Activated CD8-positive, alpha-beta memory T cell treated with anti-CD3 and anti-CD28 coated beads for 4 hours (primary cell): ENCODE measurements at places on chromosomes 2 and 18.

- no peak for DNase-seq
Measured at GRCh38 chr2:119350311-119350998, 16.2 kb downstream of the C2orf76 start.

GRCh38 chr2:96693286-96694200 lies 46.3 kb downstream of the LMAN2L start:
- DNase-seq: no peak

- DNase-seq: no peak
Measured at GRCh38 chr2:191148791-191149190, 2.0 kb downstream of the STAT4 start.

DNA sequence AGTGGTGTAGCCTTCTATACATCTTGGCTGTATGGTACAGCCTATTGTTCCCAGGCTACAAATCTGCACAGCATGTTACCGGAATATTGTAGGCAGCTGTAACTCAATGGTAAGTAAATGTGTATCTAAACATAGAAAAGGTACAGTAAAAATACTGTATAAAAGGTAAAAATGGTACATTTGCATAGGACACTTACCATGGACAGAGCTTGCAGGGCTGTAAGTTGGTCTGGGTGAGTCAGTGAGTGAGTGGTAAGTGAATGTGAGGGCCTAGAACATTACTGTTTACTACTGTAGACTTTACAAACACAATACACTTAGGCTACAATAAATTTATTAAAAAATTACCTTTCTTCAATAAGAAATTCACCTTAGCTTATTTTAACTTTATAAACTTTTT lies 3.7 kb upstream of the MRPS9 start:
- no peak for DNase-seq

DNA sequence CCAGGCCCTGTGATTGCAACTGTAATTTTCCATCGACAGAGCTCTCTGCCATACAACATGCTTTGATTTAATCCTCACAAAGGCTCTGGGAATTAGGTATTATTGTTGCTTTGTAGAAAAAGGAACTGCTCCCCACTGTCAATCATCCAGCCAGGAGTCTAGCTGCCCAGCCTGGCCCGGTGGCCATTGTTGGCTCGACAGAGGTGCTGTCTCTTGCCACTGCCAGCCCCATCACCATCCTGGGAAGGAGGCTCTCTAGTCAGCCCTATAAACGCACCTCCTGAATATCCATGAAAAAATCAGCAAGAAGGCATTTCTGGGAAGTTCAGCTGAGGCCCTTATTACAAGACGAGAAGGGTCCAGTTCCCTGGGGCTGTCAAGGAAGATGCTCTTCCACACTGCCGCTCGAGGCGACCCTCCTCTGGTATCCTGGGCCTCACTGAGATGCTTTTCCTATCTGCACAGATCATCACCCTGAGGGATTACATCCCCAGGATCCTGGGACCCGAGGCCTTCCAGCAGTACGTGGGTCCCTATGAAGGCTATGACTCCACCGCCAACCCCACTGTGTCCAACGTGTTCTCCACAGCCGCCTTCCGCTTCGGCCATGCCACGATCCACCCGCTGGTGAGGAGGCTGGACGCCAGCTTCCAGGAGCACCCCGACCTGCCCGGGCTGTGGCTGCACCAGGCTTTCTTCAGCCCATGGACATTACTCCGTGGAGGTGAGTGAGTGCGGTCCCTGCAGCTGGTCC lies 71.0 kb downstream of the TPO start:
- no peak for DNase-seq

DNA sequence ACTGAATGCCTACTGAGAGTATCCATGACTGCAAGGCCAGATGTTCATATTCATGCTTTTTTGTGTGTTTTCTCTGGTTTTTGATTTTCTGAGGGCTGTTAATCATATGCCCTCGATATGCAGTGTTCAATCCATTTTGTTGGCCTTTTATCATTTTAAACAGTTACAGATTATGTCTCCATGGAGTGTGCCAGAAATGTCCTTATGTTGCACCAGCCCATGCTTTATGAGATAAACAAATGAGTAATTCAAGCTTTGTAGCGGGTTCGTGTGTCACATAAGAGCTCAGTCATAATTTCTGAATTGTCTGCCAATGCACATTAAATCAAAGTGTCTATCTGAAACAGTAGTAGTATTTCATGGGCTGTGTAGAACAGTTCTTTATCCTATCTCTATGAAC lies 583.0 kb downstream of the THSD7B start:
- DNase-seq: no peak

DNA sequence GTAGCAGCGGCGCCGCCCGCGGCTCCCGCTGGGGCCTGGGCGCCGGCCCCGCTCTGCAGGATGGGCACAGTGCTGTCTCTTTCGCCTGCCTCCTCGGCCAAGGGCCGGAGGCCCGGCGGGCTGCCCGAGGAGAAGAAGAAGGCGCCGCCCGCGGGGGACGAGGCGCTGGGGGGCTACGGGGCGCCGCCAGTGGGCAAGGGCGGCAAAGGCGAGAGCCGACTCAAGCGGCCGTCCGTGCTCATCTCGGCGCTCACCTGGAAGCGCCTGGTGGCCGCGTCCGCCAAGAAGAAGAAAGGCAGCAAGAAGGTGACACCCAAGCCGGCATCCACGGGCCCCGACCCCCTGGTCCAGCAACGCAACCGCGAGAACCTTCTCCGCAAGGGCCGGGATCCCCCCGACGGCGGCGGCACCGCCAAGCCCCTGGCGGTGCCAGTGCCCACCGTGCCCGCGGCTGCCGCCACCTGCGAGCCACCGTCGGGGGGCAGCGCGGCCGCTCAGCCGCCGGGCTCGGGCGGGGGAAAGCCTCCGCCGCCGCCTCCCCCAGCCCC lies 369 bp downstream of the CDK5R2 start:
- no peak for DNase-seq

DNA sequence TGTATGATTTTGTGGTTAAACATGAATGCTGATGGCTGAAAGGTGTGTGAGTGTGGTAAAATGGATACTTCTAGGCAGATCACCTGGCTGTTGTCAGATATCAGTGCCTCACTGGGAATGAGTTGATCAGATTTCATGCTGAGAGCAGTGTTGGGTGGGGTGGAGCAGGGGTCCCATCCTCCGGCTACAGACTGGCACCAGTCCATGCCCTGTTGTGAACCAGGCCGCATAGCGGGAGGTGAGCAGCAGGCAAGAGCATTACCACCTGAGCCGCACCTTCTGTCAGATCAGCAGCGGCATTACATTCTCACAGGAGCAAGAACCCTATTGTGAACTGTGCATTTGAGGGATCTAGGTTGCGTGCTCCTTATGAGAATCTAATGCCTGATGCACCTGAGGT lies 78.7 kb downstream of the GLI2 start:
- DNase-seq: no peak

GRCh38 chr2:177897278-177897677 lies 175.3 kb downstream of the PDE11A start:
- DNase-seq: no peak

GRCh38 chr2:134783912-134784311 lies 54.5 kb upstream of the ACMSD start:
- DNase-seq: no peak

DNA sequence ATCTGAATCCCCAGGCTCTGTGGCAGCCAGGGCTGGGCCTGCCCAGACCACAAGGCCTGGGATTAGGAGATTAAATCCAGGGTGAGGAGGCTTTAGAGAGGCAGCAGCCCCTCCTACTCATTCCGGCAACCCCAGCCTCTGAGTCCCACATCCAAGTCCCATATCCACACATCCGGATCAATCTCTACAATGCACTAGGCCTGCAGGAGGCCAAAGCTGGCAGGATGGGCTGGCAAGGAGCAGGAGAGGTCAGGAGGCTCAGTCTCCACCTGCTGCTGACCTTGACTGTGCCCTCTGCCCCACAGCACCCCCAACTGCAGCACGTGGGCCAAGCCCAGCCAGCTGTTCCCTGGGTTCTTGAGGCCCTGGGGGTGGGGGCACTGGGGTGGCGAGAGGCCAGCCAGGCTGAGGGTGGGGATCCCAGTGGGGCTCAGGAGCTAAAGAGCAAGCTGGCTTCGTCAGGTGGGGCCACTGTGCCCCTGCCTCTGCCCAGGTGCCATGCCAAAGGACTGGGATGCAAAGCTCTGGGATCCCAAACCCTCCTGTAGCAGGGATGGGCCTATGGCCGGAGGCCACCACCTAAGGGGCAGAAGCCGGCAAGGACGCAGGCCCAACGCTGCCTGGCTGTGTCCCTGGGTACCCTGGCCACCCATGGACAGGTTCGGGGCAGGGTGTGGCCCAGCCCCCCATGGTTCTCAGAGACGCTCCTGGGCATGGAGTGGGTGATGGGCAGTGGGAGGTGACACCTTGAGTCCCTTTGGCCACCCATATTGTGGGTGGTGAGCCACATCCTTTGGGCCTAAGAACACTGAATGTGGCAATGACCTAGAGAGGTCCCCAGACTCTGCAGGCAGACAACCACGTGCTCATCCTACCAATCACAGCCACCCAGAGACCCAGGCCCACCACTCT lies 3.2 kb downstream of the KIF1A start:
- no peak for DNase-seq

DNA sequence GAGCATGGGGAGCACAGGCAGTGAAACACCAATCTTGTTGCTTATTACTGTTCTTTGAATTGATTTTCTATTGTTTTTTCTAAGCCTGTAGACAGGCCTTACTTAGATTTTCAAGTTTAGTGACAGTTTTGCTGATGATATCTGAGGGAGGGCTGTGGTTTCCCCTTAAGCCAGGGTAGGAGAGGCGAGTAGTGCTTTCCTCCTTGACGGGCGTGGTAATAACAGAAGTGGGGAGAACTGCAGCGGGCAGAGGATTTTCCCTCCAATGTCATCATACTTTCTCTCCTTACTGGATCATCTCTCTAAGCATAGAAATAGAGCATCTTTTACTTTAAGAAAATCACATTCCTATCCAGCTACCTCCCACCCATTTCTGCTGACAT lies 314.4 kb downstream of the ALK start:
- no peak for DNase-seq

DNA sequence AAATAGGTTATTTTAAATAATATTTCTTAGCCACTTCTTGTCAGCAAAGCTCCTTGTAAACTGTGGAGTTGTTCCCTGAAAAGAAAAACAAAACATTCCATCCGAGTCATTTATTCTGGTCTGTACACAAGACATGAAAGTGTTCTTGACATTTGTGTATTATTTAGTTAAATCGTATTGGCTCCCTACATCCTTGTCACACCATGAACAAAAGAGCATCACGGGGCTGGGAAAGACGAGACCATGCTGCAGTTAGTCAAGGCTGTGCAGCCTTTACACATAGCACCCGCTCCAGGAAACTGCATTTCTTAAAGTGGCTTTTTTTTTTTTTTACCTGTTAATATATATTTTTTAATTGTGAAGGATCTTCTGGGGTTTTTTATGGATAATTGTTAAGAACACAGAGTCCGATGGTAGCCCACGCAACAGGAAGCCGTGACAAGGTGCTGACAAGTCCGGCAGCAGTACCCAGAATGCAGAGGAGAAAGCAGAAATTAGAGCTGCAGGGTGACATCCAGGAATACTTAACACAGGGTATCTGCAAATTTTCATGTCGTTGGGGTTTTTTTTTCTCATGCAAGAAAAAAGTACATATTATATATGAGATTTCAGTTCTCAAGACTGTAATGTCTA lies 588.4 kb downstream of the ARHGAP15 start:
- DNase-seq: no peak

- DNase-seq: no peak
Measured at GRCh38 chr2:2273421-2273820, 57.7 kb downstream of the MYT1L start.

DNA sequence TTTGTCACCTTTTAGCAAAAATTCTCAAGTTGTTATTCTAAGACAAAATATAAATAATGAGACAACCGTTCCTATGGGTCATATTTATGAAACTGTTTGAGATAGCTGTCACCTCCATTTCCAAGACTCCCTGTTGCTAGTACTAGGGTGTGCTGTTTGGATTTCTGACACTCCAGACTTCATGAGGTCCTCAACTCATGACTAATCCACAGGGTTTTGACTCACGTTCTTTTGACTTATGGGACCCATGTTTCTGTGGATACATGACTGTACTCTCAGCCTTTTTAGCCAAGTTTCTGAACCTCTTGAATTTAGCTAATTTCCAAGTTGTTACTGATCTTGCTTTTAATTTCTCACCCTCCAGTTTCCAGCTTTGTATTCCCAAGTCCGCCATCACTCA lies 178.7 kb upstream of the FAM98A start:
- no peak for DNase-seq

- no peak for DNase-seq
Measured at GRCh38 chr18:48917579-48918517, 32.9 kb downstream of the SMAD7 start.

DNA sequence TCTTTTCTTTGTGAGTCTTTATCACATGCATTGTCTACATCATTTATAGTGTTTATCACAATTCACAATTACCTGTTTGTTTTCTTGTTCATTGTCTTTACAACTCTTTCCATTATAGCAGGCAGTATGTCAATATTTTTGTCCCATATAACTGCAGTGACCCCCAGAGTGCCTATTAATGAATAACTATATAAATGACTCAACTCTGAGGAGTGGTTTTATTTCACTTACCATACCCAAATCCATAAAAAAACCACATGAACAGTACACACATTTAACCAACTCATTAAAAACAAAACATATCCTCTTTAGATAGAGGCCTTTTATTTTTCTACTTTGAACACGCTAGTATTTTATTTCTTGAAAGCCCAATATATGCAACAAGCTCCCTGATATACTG lies 1419.1 kb upstream of the NXPH2 start:
- DNase-seq: no peak

- no peak for DNase-seq
Measured at GRCh38 chr2:86821306-86821705, 30.6 kb upstream of the CD8A start.

GRCh38 chr2:234640657-234641056 lies 143.8 kb upstream of the ARL4C start:
- DNase-seq: no peak

DNA sequence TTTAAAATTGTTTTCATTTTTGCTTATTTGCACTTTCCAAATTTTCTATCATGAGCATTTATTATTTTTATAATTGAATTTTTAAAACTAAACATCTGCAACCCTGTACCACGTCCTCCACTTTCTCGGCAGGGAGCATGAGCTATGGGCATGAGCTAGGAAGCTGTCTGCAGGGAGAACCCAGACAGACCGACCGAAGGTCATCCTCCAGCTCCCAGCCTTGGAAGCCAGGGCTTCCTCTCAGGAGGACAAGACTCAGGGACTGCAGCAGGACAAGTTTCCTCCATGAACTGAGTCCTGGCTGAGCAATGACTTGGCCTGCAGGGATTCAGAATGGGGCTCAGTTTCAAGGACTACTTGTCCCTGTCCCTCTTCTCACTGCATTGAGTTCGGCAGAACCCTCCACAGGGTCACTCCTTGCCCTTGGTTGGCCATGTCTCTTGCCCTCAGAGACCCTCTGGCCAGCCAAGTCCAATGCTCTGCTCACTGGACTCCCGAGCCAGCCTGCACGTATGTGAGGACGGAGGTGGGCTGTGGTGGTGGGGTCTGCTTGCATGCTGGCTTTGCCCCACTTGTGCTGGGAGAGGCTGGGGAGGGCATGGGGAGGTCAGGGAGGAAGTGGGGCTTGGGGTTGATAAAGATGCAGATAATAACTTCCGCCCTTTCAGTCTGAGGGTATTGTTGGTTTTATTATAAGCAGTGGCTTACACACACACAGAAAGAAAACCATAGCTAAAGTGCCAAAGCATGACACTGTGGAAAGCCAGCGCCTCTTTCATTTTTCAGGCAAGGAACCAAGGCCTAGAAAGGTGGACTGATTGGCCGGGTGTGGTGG lies 6.6 kb downstream of the NMUR1 start:
- DNase-seq: no peak

GRCh38 chr18:77098029-77098428 lies 34.6 kb downstream of the MBP start:
- DNase-seq: no peak
